Left colon (tissue), 2 donors: ENCODE measurements at places on chromosomes 16 and 17. TPM values are rescaled to one million over a fixed set of nuclear protein-coding genes. Genes with fewer than 3 reads are reported as not detected.

GRCh38 chr16:1743376-1744337 is 27.7 kb downstream of the NME3 start:
- no peak for DNase-seq

- DNase-seq, result peak; percentile 42
Measured at GRCh38 chr17:76791053-76791980, 53.4 kb downstream of the MFSD11 start.

DHX40 gene
- total RNA-seq, result 19.6 TPM

GRCh38 chr17:21272881-21273792 is 11.4 kb upstream of the MAP2K3 start:
- DNase-seq, result peak; percentile 62

DNA sequence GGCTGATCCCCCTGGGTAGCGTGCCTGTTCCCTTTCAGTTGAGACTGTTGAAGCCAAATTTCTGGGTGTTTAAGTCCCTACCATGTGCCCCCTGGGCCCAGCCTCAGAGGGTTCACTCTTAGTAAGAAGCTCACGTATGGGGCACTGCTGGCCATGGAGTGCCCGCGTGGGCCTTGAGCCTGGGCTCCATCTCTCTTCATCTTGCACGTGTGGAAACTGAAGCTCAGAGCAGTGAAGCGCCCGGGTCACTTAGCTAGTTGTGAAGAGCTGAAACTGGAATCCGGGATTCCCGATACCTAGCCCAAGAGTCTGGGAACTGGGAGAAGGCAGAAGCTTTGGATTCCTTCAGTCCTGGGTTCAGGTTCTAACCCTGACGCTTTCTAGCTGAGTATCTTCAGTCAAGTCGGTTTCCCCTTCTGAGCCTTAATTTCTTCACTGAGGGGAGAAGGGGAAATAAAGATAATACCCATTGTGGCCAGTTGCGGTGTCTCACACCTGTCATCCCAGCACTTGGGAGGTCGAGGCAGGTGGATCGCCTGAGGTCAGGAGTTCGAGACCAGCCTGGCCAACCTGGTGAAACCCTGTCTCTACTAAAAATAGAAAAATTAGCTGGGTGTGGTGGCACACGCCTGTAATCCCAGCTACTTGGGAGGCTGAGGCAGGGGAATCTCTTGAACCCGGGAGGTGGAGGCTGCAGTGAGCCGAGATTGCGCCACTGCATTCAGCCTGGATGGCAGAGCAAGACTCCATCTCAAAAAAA is 103.9 kb downstream of the OR1D5 start:
- DNase-seq, result no peak

CCL3 gene
- total RNA-seq, result 4.2 TPM

- DNase-seq, result no peak
Measured at GRCh38 chr16:67397036-67397801, 3.9 kb upstream of the TPPP3 start.

ANKRD11 gene
- total RNA-seq, result 135 TPM

KRTAP4-9 gene
- total RNA-seq, result not detected

PIGW gene
- total RNA-seq, result 6.0 TPM

- no peak for DNase-seq
Measured at GRCh38 chr16:81945665-81946064, 65.6 kb downstream of the SDR42E1 start.

PARD6A gene
- 4.4 TPM for total RNA-seq

DNA sequence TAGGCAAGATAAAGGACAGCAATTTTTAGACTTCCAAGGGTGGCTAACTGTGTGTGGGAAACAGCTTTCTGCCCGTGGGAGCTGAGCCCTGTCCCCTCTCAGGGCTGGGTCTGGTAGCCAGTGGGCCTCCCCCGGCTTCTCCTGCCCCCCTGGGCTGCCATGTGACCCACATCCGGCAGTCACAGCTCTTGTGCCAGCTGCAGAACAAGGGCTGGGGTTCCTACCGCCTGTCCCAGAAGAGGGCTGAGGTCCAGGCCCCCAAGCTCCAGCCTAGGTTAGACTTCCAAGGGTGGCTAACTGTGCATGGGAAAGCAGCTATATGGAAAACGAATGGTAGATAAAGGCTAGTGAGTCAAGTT is 6.1 kb downstream of the GAST start:
- DNase-seq, result no peak

DNA sequence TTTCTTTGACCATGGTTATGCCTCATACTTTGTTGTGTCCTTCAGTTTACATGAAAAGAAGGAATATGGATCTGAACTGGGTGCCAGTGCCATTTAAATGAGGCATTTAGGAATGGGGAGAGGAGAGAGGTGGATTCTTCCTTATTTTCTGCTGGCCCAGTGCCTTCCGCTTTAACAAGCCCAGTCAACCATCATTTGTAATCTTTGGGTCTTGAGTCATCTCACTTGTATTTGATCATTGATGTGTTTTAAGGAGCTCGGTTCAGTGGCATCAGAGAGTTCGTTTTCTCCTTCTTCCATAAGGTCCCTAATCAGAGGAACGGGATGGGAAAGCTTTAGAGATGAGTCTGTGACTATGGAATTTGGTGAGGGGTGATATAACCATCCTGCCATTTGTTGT is 334.9 kb downstream of the WWOX start:
- DNase-seq, result no peak

DNA sequence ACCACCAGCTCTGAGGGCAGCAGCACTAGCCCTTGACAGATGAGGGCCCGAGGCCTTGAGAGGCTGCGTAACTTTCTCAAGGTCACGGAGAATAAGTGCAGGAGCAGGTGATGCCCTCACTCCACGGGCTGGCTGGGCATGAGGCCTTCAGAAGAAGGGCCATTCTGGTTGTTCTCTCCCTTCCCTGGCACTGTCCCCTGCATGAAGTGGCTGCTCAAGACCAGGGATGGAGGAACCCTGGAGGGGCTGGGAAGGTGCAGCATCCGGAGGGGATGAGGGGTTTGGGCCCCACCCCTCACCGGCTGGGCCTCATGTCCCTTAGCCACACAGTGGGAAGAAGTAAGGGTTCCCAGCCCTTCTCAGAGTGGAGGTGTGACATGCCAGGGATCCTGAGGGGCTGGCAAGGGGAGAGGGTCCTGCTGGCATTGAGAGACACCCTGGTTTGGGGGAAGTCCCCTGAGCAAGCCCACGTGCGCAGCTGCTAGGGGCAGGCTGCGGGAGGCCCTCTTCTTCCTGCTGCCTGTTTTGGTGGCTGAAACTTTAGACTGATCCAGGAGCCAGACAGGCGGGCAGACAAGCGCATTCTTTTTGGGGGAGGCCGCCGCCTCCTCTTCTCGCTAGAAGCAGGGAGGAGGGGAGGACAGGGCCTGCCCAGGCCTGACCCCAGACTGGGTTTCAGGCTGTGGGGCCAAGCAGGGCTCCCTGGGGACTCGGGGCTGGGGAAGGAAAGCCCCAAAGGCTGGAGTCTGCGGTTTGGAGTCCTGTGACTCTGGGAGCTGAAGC is 74.0 kb downstream of the N4BP1 start:
- DNase-seq, result no peak

- peak; percentile 92 for DNase-seq
Measured at GRCh38 chr17:75876938-75877751, 1.2 kb downstream of the TRIM47 start.

AATK gene
- 3.4 TPM for total RNA-seq

LITAFD gene
- total RNA-seq, result not detected

DNA sequence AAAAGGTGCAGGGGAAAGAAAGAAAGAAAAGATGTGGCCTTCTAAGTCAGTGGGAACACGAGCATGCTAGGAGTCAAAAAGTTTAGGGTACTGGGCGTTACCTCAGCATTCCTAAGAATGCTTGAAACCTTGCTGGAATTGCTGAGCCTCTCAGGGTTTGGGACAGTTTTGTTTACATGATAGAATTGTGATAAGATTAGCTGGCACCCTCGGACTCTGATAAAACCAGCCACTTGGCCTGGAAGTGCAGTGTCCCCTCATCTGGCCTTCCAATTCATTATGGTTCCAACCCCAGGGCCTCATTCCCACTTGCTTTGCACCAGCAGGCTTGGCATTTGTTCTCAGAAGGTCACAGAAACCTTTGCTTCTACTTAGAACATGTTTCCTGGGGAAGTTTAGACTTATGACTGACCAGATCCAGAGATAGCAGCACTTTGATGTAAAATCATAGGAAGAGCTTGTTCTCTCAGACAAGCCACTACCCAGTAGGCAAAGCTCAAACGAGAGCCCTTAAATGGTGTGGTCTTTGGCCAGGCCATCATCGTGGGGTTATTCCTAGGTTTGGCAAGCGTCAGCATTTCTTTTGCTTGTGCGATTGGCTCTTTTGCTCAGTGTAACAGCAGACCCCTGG is 8.0 kb downstream of the SGF29 start:
- DNase-seq, result no peak

GRCh38 chr16:62732092-62732491 is 695.9 kb upstream of the CDH8 start:
- no peak for DNase-seq

GNG13 gene
- total RNA-seq, result 0.40 TPM

DNA sequence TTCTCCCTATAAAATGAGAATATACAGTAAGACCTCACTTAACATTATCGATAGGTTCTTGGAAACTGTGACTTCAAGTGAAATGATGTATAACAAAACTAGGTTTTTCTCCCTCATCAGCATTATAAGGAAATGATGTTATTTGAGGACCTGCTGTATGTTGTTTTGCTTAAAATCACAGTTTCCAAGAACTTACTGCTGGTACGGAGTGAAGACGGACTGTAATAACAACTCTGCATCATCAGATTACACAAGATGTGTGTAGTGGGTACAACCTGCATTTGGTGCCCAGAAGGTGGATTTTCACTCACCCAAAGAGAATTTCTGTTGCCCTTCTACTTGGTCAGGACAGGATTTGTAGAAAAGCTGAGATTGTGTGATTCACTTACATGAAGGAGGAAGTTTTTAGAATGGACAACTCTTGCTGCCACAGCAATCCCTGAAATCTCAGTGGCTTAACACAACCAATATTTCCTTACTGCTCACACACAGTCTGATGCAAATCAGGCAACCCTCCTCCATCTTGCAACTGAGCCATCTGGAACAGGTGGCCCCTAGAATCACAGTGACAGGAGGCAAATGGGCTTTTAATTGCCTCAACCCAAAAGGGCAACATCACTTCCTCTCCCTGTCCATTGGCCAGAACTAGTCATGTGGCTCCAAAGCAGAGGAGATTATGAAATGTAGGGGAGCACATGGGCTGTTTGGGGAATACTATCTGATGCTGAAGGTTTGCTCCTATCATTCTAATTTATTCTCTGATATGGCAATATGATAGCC is 67.6 kb upstream of the CACNG5 start:
- no peak for DNase-seq

- DNase-seq, result no peak
Measured at GRCh38 chr16:22054847-22055590, 37.3 kb upstream of the VWA3A start.

- DNase-seq, result no peak
Measured at GRCh38 chr17:55301521-55302406, 37.0 kb downstream of the HLF start.

DNA sequence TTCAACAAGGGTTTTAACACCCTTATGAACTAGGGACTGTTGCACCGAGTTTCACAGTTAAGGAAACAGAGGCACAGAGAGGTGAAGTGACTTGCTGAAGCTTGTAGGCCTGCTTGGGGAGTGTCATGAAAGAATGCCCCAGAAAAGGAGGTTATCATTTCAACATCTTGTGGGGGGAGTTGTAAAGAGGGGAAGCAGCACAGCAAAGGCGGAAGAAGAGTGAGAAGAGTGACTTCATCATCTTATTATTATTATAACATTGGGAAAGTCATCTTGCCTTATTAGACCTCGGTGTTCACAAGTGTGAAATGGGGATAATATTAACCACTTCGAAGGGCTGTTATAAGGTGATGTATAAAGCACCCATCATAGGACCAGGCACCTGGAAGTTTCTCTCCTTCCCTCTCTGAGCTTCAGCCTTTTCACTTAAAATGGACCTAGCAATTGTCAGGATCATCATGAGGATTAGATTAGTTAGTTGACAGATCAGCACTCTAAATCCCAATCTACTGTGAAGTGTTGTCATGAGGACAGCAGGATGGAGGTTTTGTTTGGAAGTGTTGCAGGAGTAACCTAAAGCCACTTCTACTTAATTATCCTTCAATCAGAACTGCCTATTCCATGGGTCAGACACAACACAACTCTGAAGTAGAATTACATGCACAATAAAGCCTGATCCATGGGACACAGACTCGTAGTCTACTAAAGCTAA is 2.3 kb downstream of the CCL4 start:
- no peak for DNase-seq

- no peak for DNase-seq
Measured at GRCh38 chr17:65799454-65799853, 238.0 kb upstream of the AXIN2 start.

DNA sequence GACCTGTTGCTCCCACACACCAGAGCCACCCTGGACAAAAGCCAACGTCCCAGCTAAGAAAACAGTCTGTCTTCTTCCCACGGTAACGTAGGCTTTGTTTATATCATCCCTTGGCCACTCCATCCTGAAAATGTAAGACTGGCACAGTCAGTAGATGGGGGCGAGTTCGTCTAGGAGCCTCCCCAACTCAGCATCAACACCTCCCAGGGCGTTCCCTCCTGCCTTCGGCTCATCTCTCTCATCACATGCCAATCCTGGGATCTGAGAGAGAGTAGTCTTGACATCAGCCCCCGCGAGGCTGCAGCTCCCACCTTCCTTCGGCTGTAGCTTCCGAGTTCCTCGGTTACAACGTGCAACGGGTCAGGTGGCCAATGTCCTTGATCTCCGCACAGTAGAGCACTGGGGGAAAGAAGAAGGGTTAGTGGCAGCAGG is 894 bp downstream of the RNF227 start:
- no peak for DNase-seq

DNA sequence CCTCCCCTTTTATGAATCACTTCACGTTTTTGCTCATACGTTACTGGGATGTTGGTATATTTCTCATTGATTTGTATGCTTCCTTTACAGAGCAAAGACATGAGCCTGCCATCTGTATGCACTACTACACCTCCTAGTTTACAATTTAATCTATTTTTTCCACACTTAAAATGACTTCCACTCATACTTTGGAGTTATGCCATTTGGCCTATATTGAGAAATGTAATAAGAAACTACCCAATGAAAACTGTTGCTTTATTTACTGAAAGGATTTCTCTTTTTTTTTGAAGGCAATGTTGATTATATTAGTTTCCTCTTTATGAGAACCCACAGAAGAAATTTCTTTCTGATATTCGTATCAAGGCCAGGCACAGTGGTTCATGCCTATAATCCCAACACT is 43.1 kb downstream of the DUSP14 start:
- no peak for DNase-seq

- no peak for DNase-seq
Measured at GRCh38 chr16:52805559-52806168, 247.0 kb downstream of the CHD9NB start.

DNA sequence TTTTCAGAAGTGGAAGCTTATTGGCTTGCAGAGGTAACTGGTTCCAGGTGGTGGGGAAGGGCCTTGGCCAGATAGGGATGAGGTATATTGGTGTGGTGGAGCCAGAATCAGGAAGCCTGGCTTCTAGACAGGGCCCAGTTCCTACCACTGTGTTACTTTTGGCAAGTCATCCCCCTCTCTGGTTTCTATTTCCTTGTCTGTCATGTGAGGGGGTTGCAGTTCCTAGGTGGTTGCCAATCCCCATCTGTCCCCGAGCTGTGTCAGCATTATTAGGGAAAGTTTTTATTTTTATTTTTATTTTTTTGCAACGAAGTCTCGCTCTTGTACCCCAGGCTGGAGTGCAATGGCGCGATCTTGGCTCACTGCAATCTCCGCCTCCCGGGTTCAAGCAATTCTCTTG is 3.0 kb downstream of the SMCR8 start:
- DNase-seq, result no peak
